ENCODE measurements at places on chromosomes 5 and 9. TPM values are rescaled to one million over a fixed set of nuclear protein-coding genes. Genes with fewer than 3 reads are reported as not detected.

DNA sequence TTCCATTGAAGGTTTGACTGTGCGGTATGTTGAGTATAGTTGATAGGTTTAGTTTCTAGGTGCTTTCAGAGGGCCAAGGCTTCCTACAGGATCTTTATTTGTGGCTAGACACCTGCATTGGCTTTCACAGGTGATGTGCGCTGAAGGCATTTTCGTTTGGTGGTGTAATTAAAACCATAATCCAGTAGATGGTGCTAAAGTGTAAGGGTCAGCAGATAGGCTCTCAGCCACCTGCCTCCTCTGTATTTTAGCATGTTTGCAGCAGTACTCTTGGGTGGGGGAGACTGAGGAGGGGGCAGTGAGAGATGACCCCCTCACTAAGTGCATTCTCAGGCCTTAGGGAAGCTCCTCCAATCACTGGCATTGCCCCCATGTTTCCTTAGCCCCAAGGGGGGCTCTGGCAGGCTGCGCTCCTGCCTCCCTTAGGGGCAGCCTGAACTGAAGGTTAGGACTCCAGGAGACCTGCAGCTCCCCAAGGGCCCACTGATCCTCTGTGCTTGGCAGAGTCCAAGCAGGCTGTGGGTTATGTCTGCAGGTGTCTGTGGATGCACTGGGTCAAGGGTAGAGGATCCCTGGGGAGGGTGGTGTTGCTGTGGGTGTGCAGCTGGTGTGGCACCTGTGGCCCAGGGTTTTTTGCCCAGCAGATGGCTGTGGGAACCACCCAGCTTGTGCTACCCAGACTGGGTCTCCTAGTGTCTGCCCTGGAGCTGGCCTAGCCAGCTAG, 23.4 kb downstream of the CDK20 start:
- peak; percentile 50 for DNase-seq

- peak; percentile 63 for DNase-seq
Observed at GRCh38 chr5:107378218-107378899, 292.4 kb downstream of the EFNA5 start.

DNA sequence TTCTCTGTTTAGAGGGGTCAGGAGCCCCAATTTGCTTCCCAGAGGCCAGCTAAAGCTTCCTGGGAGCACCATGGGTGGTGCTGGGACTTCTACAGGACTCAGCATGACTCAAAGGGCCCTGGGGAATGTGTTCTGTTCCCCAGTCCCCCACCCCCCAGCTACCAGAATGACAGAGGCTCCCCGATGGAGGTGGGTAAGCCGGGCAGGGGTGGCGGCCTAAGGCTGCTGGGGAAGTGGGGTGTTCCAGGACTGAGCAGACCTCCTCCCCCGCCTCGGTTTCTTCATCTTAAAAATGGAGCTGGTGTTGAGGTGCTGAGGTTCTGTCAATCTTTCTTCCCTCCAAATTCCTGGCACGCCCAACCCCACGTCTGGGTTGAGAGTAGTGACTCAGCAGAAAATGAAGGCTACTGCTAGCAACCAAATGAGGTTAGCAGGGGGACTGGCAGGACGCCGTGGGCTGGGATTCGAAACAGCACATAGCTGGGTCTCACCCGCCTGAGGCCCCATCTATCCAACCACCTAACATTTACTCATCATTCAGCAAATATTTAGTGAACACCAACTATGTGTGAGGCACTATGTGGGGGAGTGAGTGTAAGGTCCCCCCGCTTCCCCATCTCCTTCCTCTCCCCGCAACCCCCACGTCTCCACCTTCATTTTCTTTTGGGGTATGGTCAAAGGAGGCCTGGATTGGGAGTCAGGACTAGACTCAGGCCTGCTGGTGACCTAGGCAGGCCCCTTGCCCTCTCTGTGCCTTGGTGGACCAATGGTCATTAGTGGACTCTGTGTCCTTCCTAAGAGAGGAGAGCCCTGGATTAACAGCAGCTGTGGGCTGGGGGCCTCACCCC, 50.2 kb downstream of the C9orf50 start:
- DNase-seq: no peak

FNIP1 gene
- total RNA-seq: 20.0 TPM
